LHCN-M2 (cell line): ENCODE measurements at places on chromosomes 4 and X.
A peak's percentile ranks its signal among the peaks of the same experiment; 100 is the strongest.

- no peak for DNase-seq
These were observed 330.3 kb downstream of the BCOR start for GRCh38 chrX:39767446-39767845.

DNA sequence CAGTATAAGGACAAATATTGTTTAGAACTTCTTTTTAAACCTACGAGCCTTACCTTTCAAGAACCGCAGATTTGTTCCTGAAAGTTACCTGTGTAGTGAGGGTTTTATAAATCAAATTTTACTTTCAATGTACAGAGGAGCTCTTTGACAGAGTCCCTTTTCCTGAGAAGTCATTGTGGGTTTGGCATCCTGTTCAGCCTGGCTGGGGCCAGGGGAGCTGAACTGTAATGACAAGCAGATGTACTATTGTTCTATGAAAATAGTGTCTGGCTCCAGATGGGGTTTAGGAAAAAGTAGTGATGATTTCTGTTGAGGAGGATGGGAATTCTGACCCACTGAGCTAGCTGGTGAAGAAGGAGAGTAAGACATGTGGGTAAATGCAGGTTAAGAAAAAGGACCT is 196.2 kb upstream of the PGRMC2 start:
- DNase-seq, result no peak

DNA sequence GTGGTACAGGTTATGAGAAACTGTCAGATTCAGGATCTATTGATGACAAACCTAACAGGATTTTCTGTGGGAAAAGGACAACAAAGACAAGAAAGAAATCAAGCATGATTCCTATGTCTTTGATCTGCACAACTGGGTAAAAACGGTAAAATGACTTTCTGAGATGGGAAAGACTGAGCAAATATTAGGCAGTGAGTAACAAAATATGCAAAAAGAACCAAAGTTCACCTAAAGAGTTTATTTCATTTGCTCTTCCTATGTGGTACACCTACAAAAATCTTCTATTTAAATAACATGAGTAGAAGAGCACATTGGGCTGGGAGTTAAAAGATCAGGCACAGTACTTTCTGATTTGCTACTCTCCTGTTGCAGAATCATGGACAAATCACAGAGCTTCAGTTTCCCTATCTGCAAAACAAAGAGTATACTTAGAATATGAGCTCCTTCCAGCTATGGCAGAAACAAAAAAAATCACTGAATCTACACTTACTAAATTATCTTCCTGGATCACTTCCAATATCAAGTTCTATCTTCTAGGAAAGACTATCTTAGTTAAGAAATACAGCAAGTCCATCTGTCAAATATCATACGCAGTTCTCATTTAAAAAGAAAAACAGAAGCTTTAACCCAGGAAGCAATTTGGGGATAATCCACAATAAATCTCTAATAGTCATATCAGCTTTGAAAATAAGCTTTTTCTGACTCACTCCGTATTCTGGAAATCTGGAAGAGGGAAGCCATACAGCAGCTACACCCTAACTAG is 37.4 kb downstream of the NFXL1 start:
- DNase-seq, result no peak

- DNase-seq, result peak; percentile 78
These were observed 931.2 kb downstream of the CCSER1 start for GRCh38 chr4:91058345-91058744.

DNA sequence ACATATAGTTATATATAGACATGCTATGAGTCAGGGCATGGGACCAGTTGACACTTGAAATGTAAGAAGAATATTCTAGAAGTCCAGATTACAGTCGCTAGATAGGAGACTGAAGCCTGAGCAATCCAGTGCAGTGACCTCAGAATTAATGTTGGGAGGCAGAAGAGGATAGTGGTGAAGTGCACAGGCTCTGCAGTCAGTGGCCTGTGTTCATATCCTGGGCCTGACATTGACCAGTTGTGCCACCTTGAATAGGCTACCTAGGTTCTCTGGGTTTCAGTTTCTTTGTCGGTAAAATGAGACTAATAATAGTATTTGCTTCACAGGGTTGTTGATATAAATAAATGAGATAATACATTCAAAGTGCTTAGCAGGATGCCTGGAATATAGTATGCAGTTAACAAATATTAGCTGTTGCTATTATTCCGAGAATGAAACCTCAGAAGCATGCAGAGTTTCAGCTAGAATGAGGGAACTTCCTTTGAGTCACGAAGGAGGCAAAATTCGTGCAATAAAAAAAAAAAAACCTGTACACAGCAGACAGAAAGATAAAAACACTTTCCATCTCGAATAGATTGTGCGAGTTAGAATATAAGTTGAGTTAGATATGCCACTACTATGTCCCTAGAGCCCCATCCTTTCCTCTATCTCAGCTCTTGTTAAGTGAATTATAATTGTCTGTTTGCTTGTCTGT is 4.0 kb upstream of the SH2D1A start:
- DNase-seq, result no peak

DNA sequence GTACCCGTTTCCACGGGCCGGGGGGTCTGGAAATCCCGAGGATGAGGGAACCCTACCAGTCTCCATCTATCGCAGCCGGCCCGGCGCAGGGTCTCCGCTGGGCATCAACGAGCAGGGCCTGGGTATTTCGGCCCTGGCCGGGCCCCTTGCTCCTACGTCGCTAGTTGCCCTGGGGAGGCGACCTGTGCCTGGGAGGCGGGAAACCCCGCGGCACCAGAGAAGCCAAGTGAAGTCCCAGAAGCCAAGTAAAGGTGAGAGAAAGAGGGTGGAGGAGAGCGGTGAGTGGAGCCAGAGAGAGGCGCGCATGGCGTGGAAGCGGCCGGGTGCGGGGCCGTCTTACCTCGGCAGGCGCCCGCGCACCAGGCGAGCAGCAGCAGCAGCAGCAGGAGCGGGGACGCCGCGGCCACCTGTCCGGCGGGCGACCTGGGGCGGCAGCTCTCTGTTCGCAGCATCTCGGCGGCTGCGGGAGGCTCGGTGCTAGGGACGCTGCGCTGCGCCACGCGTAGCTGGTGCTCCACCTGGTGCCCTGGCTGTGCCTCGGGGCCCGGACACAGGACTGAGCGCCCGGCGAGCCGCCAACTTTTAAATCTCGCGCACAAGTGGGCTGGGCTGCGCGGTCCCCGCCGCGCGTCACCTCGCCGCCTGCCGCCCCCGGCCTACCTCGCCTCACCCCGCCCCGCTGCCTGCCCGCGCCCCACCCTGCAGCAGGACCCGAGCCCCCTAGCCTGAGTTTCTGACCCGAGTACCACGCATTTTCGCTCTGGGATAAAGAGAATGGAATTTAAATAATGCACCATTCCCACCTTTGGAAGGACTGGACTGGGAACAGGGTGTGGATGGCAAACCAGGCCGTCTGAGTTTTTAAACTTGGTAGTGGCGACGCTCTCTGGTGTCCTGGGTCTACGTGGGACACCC is at the start of gene NMU:
Gene NMU, minus strand, starts transcription at position 558 of the 915 bp plus-strand sequence. Its CDS starts 106 bp downstream, at position 452.
- DNase-seq, result no peak

- no peak for DNase-seq
These were observed 352.5 kb downstream of the GPM6A start for GRCh38 chr4:175459571-175459970.

GRCh38 chr4:101685126-101685525 is 105.4 kb upstream of the BANK1 start:
- no peak for DNase-seq

GRCh38 chr4:65665771-65666523 is 4.3 kb downstream of the EPHA5 start:
- DNase-seq, result peak; percentile 65

GRCh38 chr4:4580494-4580893 is 38.6 kb upstream of the STX18 start:
- DNase-seq, result no peak

DNA sequence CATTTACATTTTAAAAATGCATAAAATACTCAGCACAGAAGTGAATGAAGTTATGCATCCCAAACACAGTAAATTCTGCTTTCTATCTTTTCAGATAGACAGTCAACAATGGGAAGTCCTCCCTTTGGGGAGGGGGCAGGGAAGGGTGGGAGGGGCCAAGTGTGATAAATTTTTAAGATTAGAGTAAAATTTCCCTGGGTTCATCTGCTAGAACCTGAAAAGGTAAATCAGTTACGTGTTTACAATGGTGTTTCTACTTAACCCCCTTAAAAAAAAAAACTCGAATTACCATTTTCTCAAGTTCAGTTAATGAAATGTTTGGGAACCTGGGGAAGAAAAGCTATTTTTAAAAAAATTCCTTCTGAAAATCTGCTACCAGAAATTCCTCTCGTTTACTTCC is 9.1 kb downstream of the PITX2 start:
- DNase-seq, result no peak

DNA sequence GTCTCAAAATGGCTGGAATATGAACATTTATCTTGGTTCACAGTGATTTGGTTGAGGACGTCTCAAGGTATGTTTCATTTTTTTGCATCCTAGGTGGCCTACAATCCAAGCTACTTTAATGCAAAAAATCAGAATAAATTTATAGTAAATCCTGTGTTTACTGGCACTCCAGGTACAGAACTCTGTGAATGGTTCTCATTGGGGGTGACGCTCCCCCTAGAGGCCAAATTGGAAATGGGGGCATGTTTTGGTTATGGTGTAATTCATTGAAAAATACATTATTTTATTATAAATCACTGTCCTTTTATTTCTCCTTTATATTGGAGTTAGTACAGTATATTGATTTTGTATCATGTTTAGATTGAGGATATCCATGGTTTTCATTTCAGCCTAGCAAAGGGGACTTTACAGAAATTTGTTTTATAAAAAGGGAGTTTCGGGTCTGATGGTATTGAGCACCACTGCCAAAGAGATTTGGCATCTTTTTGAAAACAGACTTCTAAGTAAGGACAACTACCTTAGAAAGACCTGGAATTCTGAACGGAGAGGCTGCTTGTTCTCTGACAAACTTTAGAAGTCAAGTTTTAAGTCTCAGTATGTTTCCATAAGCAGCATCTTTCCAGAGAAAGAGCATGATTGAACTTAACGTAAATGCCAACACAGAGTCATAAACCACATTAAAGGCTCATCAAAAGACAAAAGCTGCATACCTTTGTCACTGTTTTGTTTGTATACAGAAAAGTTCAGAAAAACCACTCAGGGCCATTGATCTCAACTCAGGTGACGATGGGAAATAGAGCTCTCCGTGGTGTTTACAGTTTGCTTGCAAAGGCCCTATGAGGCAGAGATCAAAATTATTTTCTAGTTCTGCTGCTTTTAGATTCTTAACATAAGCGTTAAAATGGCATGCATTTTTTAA is 19.4 kb downstream of the MTM1 start:
- peak; percentile 27 for DNase-seq

GRCh38 chr4:131613824-131614216 is 1535.3 kb upstream of the PCDH10 start:
- no peak for DNase-seq

DNA sequence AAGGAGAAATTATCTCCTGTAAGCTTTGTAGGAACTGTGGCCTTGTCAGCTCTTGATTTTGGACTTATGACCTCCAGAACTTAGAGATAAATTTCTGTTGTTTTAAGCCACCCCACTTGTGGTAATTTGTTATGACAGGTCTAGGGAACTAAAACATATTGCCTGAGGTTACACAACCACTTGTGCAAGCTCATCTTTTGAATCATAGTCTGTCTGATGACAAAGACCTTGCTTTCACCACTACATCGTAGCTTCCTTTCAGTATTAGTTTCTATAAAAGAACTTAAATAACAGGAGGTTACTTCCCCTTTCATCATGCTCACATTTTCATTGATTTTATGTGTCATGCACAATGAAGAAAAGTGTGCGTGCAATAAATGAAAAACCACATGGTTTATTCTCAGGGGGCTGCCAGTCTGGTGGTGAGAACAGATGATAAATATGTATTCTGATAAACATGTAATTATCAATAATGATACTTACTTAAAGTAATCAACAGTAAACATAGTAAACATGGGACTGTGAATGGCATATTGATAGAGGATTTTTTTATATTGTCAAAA is 690.0 kb upstream of the HS3ST1 start:
- DNase-seq, result no peak

- DNase-seq, result no peak
These were observed 26.6 kb downstream of the PIGG start for GRCh38 chr4:525660-526059.

- DNase-seq, result peak; percentile 96
These were observed 308.5 kb downstream of the ARHGAP24 start for GRCh38 chr4:85783483-85783882.

- no peak for DNase-seq
These were observed 16.2 kb downstream of the SPOCK3 start for GRCh38 chr4:167218022-167218608.

GRCh38 chrX:153694687-153695270 is 7.1 kb downstream of the SLC6A8 start:
- no peak for DNase-seq

DNA sequence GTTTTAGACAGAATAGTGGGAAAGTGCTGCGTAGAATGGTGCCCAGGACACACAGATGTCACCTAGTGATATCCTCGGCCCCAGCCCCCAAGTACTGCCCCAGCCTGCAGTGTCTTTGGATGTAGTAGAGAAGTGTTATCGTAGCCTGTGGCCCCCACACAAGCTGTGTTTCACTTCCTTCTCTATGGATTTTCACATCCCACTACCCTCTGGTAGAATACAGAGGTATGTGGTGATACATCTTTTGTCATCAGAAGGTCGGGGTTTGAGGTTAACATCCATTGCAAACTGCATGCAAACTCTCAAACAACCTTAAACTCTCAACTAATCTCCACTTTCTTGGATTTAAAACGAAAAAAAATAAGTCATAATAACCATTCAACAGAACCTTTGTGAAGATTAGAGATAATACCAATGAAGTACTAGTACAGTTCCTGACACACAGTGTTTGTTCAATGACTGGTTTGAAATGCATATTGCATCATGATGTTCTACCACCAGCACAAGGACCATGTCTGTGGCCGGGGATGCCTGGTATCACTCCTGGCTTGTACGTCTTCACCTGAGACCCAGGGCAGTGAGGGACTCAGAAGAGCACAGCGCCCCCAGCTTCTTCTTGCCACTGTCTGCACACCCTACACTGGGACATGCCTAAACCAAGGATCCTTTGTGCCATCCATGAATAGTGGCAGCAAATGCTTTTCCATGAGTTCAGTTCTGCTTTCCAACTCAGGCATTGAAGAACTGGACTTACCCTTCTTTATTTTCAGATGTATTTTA is 267.3 kb downstream of the DCTD start:
- DNase-seq, result peak; percentile 3

DNA sequence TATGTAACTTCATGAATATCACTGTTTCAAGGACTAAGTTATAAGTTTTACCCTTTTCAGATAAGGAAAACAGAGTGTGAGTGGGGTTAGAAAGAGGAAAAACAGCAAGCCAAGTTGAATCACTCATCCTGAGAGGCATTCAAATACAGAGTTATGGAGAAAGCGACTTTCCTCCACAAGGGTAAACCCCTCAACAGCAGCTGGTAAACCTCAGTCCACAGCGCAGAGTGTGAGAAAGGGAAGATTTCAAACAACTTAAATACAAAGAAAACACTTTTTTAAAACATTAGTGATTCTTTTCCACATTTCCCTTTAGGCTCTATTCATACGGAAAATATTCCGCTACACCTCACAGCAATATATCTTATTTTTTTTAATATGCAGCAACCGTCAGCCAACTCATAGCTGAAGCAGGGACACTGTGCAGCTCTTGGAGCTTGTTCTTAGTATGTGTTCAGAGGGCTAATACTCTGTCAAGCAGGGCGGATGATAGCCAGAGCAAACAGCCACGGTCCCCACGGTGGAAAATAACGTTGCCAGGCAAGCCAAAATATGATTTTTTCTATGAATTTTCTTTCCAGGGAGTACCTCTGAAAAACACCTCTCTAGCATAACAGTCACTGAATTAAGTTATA is 488.9 kb upstream of the FAT1 start:
- no peak for DNase-seq

GRCh38 chrX:136911253-136911652 is 30.7 kb upstream of the RBMX start:
- no peak for DNase-seq

- DNase-seq, result no peak
These were observed 261.6 kb downstream of the SPATA18 start for GRCh38 chr4:52312722-52313121.

- peak; percentile 6 for DNase-seq
These were observed 5.6 kb upstream of the CT45A1 start for GRCh38 chrX:135707880-135708279.
